Activated T-helper 1 cell treated with anti-CD3 and anti-CD28 coated beads, Interleukin-12 subunit alpha, Interleukin-12 subunit beta, Interleukin-2, Interleukin-4 antibody, amounts not matched to agents 30 ng/mL and 10 ng/mL and 1 ng/mL, durations not matched to agents 14 hours and 24 hours and 36 hours (primary cell): ENCODE measurements at places on chromosomes 7 and 10. TPM values are rescaled to one million over a fixed set of nuclear protein-coding genes. Genes with fewer than 3 reads are reported as not detected.

Gene SFTPA1
- not detected in 2 replicates for total RNA-seq

Gene CDH23
- total RNA-seq: 0.51 and 0.57 TPM in 2 replicates

Gene SPDYE9
- total RNA-seq: not detected in 2 replicates

Gene POU6F2
- not detected in 2 replicates for total RNA-seq

Gene MBLAC1
- total RNA-seq: 4.1 and 5.5 TPM in 2 replicates

Gene SDHAF3
- total RNA-seq: 24.1 and 25.4 TPM in 2 replicates

Gene NPSR1
- not detected in 2 replicates for total RNA-seq

GRCh38 chr7:18607025-18607424, 111.5 kb downstream of the HDAC9 start:
- H3K27ac ChIP-seq: no peak overlapping the region
- H3K4me1 ChIP-seq: no peaks in the 10 kb centered on the region
- DNase-seq: no peak
- H3K27me3 ChIP-seq: peaks cover 1% of the 10 kb centered on the region
- H3K36me3 ChIP-seq: no peaks in the 10 kb centered on the region

DNA sequence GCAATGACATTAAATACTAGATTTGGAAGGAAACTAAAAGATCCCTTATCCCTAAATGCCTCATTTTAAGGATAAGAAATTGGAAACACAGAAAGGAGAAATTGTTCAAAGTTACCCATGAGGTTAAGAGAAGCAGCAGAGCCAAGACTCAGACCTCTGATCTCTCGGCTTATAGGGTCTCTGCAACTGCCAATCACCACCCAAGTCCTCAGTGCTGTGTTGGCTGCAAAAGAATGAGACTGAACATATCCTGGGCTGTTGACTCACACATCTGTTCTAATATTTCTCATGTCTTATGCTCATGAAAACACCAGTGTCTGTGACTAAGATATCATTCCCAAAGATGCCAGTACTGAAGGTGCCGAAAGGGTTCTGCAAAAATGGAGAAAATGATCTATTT, 153.3 kb downstream of the XPNPEP1 start:
- no peak for DNase-seq
- no peaks in the 10 kb centered on the region for H3K4me1 ChIP-seq
- H3K4me3 ChIP-seq: no peak overlapping the region
- no peaks in the 10 kb centered on the region for H3K27me3 ChIP-seq
- no peak overlapping the region for H3K27ac ChIP-seq
- no peaks in the 10 kb centered on the region for H3K36me3 ChIP-seq

- H3K27me3 ChIP-seq: peaks cover 7% of the 10 kb centered on the region
- H3K4me3 ChIP-seq: no peak overlapping the region
- no peaks in the 10 kb centered on the region for H3K4me1 ChIP-seq
Observed at GRCh38 chr10:113252650-113253618, 299.9 kb upstream of the HABP2 start.

- no peaks in the 10 kb centered on the region for H3K4me1 ChIP-seq
- H3K4me3 ChIP-seq: no peak overlapping the region
- H3K27me3 ChIP-seq: peaks cover 8% of the 10 kb centered on the region
- H3K27ac ChIP-seq: no peak overlapping the region
Observed at GRCh38 chr10:120841522-120842189, 9.5 kb upstream of the WDR11 start.

- no peak overlapping the region for H3K27ac ChIP-seq
- H3K27me3 ChIP-seq: no peaks in the 10 kb centered on the region
- no peak overlapping the region for H3K4me3 ChIP-seq
- H3K4me1 ChIP-seq: no peaks in the 10 kb centered on the region
- no peak for DNase-seq
Observed at GRCh38 chr10:132703419-132704007, 82.4 kb downstream of the NKX6-2 start.

DNA sequence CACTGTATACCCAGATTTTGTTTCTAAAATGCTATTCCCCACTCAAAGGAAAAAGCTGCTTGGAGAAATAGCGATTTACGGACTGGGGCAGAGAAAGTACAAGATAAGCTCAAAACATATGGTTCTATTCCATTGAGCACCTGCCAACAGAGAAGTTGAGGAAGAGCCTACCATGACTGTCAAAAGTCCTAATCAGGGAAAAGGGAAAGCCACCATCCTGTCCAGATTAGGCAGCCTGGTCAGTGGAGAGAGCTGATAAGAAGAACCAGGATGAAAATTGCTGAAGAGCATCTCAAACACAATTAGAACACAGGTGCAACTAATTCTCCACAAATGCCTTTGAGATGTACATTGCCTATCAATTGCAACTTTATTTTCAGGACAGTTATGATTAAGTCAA, 104.1 kb downstream of the MYOF start:
- no peak overlapping the region for H3K4me3 ChIP-seq
- H3K27ac ChIP-seq: no peak overlapping the region
- H3K36me3 ChIP-seq: peaks cover 5% of the 10 kb centered on the region
- H3K27me3 ChIP-seq: no peaks in the 10 kb centered on the region
- H3K4me1 ChIP-seq: peaks cover 32% of the 10 kb centered on the region

DNA sequence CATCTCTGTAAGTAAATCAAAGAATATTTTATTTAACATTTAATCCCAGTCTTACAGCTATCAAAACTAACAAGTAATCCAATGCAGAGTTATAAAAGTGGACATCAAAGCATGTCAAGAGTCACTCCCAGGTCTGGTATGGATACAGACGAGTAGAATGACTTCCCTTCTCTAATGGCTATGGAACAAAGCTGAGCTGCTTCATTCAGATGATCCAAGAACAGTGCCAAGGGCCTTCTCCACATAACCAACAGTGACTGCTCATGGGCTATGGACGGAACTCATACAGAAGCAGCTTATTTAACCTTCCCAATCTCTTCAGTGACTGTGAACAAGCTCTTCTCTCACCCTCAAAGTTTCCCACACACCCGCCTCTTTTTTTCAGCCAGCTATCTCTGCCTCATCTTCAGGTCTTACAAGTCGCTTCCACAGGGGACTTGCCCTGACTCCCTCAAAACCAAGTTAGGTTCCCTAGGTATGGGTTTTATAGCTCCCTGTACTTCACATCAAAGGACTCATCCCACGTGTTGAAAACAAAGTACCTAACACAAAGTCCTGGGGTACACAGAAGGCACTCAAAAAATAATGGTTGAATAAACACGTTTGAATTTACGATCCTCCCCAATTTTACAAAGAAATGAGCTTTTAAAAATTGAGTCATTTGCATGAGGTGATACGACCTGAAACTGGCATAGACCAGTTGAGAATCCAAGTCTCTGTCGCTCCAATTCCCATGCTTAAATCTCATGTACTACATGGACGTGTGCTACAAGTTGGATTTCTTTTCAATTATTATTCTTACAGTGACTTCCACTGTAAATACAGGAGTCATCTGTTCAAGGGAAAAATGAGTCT, 3.1 kb downstream of the USP6NL start:
- H3K4me3 ChIP-seq: no peak overlapping the region
- H3K36me3 ChIP-seq: peaks cover 2% of the 10 kb centered on the region
- H3K4me1 ChIP-seq: peaks cover 40% of the 10 kb centered on the region
- H3K27ac ChIP-seq: no peak overlapping the region
- H3K27me3 ChIP-seq: peaks cover 48% of the 10 kb centered on the region
- no peak for DNase-seq

DNA sequence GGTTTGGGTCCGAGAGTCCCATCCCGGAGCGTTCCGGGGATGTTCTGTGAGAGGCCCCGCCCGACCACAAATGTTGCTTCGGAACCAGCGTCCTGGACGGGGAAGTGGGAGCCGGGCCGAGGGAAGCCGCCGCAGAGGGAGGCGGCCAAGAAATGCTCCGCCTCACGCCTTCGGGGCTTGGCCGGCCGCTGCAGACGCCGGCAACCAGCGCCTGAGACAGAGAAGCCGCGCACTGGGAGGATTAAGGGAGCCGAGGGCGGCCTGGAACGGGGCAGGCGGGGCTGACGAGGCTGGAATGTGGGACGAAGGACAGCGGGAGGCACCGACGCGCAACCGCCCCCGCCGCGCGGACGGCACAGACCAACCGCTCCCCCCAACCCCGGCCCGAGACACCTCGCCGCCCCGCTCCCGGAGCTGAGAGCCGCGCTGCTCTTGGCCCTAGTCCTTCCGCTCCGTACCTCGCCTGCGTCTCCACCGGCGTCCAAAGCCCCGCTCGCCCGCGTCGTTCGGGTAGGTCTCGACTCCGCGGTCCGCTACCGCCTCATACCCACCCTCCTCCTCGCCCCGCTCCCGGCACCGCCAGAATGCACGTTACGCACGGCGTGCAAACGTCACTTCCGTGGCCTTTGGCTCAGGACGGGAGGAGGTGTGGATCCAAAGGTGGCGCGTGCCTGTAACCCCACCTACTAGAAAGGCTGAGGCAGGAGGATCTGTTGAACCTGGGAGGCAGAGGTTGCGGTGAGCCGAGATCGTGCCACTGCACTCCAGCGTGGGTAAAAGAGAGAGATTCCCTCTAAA, 36.7 kb upstream of the KCTD7 start:
- peaks cover 3% of the 10 kb centered on the region for H3K27me3 ChIP-seq
- peaks cover 6% of the 10 kb centered on the region for H3K36me3 ChIP-seq
- H3K27ac ChIP-seq: peak overlapping the region; percentile 93
- H3K4me3 ChIP-seq: peak overlapping the region; percentile 96
- H3K4me1 ChIP-seq: peaks cover 46% of the 10 kb centered on the region

DNA sequence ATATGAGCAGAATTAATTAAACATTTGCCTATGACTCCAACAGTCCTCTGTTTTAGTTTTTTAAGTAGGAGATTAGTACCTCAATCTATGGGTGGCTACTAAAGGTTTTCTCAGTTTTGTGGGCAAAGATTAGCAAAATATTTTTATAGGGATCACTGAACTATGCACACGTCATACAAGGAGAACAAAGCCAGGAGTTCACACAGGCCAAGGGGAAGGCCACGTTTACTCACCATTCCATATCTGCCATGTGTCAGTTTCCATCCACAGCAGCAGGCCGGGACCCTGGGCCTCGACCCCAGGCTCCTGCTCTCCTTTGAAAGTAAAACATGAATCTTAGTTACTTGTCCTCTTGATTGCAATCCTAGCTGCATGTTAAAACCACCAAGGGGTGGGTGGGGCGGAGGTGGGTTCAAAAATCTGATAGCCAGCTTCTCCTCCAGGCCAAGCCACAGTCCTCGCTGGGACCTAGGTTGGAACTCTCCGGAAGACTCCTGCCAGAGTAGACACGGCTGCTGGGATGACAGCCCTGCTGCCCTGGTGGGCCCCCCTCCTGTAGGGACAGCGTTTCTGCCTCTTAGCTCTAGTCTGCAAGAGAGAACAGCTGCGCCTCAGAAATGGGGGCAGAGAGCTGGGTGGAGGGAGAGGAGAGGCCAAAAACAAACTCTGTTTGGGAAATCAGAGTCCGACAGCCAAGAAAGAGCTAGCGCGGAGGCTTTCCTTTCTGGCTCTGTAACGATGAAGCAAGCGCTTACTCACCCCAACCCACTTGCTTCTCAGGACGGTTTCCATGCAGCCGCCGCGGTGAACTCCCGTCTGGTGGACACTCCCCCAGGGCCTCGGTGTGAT, 35.6 kb downstream of the PITRM1 start:
- H3K4me1 ChIP-seq: no peaks in the 10 kb centered on the region
- H3K36me3 ChIP-seq: peaks cover 63% of the 10 kb centered on the region
- H3K4me3 ChIP-seq: no peak overlapping the region
- no peak overlapping the region for H3K27ac ChIP-seq
- no peak for DNase-seq

GRCh38 chr7:37918526-37918925, 1.9 kb upstream of the SFRP4 start:
- no peak overlapping the region for H3K27ac ChIP-seq
- H3K27me3 ChIP-seq: peaks cover 69% of the 10 kb centered on the region
- peaks cover 5% of the 10 kb centered on the region for H3K4me1 ChIP-seq
- no peak for DNase-seq
- no peaks in the 10 kb centered on the region for H3K36me3 ChIP-seq

DNA sequence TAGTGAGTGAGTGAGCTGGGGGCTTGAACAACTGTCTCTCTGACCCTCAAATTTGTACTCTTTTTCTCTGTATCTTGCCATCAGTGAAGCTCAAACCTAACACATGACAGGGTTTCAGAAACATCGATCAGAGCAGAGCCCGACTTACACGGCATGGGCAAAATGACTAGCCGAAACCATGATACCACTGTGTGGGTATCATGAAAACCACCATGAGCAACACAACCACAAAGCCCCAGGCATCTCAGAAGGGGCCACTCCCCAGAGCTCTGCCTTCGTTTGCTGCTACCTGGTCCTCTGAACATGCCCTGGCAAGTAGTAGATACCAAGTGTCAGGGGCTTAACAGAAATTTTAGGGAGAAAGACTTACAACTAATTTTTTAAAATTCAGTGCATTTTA, 308.5 kb downstream of the WDR11 start:
- no peak for DNase-seq
- no peaks in the 10 kb centered on the region for H3K27me3 ChIP-seq
- no peak overlapping the region for H3K27ac ChIP-seq
- no peak overlapping the region for H3K4me3 ChIP-seq

- no peak for DNase-seq
- H3K27ac ChIP-seq: no peak overlapping the region
- H3K4me3 ChIP-seq: no peak overlapping the region
- H3K36me3 ChIP-seq: no peaks in the 10 kb centered on the region
- H3K27me3 ChIP-seq: peaks cover 6% of the 10 kb centered on the region
Observed at GRCh38 chr10:69303632-69304051, 25.3 kb downstream of the HK1 start.

DNA sequence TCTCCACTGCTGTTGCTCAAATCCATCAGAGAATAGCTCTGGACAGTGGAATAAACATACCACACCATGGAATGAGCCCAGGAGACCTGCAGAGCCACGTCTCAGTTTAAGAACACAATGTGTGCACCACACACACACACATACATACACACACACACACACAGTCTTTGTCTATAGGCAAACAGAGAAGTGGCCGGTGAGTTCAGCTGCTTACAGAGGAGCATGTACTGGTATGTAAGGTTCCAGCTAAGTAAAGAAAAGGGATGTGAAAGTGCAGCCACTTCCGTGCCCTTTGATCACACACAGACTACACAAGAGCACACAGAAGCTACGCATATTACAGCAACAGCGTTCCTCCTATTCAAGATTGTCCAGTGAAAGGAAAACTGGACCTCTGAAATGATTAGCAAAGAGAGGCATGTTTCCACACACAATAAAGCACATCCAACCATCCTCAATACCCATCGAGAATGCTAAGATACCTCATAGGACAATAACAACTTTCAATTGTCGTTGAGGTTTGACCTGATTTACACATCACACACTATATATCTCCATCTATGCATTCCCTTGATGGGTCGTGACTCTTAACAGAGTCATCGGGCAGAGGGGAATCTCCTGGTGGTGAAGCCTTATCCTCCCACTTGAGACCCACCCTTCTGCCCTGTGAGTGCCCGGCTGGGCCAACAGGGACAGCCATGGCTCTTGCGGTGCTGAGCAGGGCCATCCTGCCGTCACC, 23.6 kb downstream of the SLC35B4 start:
- peaks cover 15% of the 10 kb centered on the region for H3K36me3 ChIP-seq
- H3K4me3 ChIP-seq: no peak overlapping the region
- H3K4me1 ChIP-seq: no peaks in the 10 kb centered on the region
